Astrocyte of the cerebellum (primary cell): ENCODE measurements at places on chromosomes 6 and 20.

GRCh38 chr20:37131486-37131885 is 35.7 kb upstream of the RBL1 start:
- DNase-seq = no peak

DNA sequence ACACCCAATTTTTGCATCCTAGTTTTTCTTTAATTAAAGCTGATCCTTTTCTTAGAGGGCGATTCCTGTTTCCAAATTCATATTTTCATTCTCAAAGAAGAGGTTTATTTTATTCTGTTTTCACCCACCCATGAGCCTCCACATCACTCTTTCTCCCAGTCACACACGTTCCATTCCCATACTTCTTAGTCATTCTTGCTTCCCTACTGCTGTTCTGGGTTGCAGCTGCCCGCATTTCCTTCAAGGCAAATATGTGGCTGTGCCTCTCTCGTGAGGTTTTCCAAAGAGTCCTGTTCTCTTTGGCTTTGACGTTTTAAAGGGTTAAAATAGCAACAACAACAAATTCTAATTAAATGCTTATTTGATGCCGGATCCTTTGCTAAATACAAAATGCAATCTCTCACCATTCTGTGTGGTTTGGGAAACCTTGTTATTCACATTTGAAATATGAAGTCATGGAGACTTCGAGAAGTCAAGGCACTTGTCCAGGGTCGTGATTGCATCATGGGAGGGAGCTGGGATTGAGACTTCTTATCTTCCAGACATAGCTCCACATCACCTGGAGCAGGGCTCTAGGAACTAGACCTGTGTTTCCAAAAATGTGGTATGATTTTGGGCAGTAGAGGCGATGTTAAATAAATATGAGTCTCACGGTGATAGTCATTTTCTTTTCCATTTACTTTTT is 126.6 kb downstream of the DOK5 start:
- no peak for DNase-seq

- no peak for DNase-seq
These were observed 177.6 kb downstream of the JARID2 start for GRCh38 chr6:15423286-15423993.

GRCh38 chr20:43955062-43955749 is 40.6 kb downstream of the TOX2 start:
- DNase-seq = peak; percentile 79

- DNase-seq = peak; percentile 60
These were observed 1.7 kb upstream of the GMPR start for GRCh38 chr6:16236631-16237199.

DNA sequence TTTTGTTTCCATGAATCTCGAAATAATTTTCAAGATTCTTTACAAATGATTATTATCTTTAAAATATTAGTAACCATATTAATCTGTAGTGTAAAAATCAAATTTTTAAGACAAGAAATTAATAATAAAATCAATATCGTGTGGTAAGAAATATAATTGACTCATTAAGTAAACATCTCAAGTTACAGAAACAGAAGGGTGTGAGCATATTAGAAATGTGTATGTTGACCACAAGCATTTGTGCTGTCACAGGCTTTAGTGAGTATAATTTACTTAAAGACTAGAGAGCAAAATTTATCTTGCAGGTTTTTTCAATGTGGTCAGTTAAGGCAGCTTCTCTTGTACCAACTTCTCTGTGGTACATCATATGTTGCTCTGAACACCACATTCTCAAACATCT is 566.5 kb upstream of the IRAK1BP1 start:
- no peak for DNase-seq

GRCh38 chr6:75368864-75369402 is 84.3 kb upstream of the TMEM30A start:
- no peak for DNase-seq

- DNase-seq = no peak
These were observed 370.7 kb downstream of the GJA1 start for GRCh38 chr6:121806116-121806515.

GRCh38 chr20:61728786-61729770 is 336.6 kb downstream of the TAF4 start:
- DNase-seq = no peak

DNA sequence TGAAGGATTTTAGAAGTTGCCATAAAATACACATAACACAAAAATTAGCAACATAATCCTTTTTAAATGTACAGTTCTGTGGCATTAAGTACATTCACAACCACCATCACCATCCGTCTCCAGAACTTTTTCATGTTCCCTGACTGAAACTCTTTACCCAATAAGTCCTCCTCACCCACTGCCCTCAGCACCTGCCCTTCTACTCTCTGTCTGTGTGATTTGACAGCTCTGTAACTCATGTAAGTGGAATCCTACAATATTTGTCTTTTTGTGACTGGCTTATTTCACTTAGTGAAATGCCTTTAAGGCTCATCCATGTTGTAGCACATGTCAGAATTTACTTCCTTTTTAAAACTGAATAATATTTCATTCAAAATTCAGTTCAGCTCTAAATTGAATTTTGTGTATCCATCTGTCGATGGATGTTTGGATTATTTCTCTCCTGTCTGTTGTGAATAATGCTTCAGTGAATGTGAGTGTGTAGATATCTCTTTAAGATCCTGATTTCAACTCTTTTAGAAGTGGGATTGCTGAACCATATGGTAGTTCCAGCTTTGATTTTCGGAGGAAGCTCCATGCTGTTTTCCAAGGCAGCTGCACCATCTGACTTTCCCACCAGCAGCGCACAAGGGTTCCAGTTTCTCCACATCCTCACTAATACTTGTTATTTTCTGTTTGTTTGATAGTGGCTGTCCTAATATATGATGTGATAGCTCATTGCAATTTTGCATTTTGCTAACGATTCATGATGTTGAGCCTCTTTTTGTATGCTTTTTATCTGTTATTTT is 4.2 kb downstream of the ENTPD6 start:
- no peak for DNase-seq

GRCh38 chr6:45047573-45047972 is 280.6 kb upstream of the RUNX2 start:
- DNase-seq = no peak

- DNase-seq = no peak
These were observed 20.0 kb upstream of the CDYL start for GRCh38 chr6:4756247-4756646.

GRCh38 chr20:14336686-14337085 is 726 bp downstream of the FLRT3 start:
- no peak for DNase-seq

DNA sequence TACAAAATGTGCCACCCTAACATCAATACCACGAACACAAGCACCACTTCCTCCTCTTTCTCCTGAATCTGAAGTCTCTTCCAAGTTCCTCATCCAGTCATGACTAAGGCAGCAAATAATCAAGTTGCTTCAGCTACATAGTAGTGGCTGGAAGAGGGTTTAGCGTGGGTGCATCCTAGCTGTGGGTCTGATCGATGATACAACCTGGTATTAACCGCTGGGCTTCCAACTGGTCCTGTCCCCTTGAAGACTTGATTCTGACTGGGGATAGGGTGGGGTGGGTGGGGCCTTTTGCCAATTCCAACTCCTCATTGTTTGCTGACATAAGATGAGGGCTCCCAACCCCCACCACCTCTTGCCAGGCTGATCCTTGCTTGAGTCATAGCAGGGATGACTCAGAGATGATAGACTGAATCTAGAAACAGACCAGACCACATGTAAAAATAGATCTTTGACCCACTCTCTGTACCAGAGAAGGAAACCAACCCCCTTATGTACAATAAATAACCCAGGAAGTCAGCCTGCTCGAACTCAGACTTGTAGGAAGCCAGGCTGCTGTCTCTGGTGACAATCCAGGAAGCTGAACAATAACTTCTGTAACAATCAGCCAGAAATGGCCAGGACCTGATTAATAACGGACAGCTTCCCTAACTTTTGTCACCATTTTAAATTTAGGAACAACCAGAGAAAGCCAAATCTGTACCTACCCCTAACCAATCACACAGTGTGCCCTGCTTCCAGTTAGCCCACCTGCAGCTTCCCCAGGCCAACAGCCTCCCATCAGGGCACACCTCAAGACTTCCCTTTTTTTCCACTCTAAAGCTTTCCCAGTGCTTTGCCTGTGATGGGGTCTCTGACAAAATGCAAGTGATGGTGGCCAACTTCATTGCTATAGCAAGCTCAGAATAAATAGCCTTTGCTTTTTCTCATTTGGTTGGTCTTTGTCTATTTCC is 68.9 kb upstream of the FAM184A start:
- peak; percentile 91 for DNase-seq

- DNase-seq = peak; percentile 3
These were observed 69.9 kb upstream of the POU3F2 start for GRCh38 chr6:98764373-98764911.

- no peak for DNase-seq
These were observed 34.6 kb upstream of the RNF8 start for GRCh38 chr6:37319156-37319555.

DNA sequence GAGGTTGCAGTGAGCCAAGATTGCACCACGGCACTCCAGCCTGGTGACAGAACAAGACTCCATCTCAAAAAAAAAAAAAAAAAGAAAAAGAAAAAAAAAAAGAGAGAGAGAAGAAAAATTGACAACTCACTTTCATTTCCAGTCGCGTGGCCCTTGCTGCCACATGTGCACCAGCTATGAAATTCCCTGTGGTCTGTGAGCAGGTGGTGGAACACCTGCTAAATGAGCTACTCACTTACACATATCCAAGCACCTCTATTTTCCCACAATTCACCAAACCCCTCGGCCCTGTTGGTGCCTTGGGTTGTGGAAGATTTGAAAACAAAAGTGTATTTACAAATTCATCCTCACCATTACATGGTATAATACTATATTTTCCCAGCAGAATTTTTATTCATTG is 105.2 kb upstream of the ASF1A start:
- DNase-seq = no peak

- DNase-seq = no peak
These were observed 300.1 kb upstream of the KCNQ5 start for GRCh38 chr6:72321788-72322187.

DNA sequence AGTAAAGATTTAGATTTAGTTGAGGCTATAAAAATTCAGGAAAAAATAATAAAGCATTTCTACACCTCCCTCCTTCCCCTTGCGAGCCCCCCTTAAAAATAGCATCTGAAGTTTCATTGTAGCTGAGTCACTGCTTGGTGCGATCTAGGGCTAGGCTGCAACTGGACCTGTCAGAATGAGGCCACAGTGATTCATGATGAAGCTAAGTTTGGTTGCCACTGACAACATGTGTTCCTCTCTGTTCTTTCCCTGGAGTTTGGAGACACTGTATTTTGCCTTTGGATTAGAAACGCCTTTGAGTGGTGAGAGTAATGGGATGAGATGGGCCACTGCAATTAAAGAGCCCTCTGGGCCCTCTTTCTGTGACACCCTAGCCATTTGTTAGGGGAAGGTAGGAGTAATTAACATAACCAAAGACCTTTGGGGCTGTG is 334.1 kb downstream of the NRN1 start:
- DNase-seq = peak; percentile 59

GRCh38 chr6:152309648-152310047 is 327.5 kb downstream of the SYNE1 start:
- DNase-seq = no peak

DNA sequence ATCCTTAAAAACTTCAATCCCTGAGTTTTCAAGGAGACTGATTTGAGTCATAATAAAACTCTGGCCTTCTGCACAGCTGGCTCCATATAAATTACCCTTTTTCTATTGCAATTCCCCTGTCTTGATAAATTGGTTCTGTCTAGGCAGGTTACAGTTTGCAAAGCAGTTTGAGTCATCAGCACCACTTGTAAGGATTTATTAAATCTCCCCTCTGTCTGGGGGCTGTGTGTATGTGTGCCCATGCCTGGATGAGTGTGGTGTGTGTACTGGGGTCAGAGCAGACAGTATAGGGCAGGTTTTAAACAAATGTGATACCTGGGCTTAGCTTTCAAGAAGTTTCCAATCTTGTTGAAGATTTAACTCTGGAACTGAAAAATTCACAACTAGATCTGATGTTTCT is 228.6 kb downstream of the FNDC1 start:
- DNase-seq = no peak

DNA sequence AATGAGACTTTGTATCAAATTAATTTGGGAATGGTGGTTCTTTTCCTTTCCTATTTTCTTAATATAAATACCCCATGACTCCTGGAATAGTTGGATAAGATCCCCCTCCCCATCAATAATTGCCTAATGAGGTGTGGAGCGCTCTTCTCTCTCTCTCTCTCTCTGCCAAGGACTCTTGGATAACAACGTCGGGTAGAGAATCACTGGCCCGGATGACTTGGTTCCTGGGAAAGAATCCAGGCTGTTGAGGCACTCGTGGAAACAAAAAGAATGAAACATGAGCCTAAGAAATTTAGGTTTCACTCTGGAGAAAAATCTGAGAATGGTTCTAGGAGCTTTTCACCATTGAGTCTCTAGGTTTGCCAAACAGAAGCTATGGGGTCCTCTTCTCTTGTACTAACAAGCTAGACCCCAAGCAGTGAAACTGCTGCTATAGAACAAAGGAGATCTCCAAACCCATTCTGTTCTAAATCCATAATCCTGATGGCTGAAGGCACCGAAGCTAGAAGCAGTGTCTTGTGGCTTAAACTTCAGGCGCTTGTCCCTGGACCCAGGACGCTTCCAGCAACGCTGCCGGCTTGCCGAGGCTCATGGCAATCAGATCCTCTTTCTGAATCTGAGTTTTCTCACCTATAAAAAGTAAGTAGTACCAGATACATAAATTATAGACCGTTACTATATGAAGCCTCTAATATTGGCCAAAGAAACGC is 241.6 kb upstream of the BTBD3 start:
- DNase-seq = peak; percentile 79

- no peak for DNase-seq
These were observed 156.2 kb downstream of the KIF16B start for GRCh38 chr20:16417001-16417400.

DNA sequence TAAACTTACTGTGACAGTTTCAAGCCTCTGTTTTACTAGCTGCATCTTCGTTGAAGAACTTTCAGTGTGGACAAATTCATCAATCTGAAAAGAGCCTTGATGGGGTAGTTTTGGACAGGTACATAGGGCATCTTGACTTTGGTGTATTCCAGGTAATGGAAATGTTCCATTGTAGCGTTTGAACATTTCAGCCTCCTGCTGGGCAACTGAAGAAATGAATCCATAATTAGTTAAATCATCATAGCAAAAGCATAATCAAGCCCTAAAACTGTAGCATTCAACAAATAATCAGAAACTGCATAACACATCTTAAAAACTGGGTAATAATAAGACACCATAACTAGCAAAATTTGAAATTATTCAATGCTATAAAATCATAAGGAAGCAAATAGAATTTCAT is 86.2 kb downstream of the AHI1 start:
- DNase-seq = no peak

GRCh38 chr20:59006864-59007664 is at the start of gene CTSZ:
CTSZ (minus strand) TSS chr20:59007254; CDS start chr20:59007128, 126 bp downstream.
- DNase-seq = no peak

DNA sequence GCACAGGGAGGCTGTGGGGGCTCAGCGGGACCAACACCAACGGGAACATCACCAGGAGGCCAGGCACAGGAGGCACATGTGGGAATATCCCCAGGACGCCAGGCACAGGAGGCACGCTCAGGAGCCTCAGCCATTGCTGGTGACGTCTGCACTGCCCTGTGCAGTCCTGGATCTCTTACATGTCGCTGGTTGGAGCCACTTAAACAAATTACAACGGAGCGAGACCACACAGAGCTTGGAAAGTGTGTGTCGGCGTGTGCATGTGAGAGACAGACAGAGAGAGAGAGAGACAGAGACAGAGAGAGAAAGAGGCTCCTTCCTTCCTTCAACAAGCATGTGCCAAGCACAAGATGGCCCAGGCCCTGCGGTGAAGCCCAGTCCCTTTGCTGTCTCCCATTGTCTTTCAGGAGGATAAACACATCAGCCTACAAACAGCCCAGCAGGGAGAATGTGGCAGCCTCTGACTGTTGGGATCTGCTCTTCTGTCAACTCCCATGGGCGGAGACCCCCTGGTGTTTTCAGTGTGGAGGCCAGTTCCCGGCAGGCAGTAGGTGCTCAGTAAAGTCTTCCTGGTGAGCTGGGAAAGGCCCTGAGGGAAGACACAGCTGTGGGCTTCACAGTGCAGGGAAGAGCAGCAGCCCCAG is 112.7 kb upstream of the THBS2 start:
- DNase-seq = no peak
